ENCODE measurements at places on chromosomes 2 and 18. TPM values are rescaled to one million over a fixed set of nuclear protein-coding genes. Genes with fewer than 3 reads are reported as not detected.

The CXCR4 gene
- 0.65 TPM for total RNA-seq

The SERPINB13 gene
- not detected for total RNA-seq

The XDH gene
- total RNA-seq: 1.8 TPM

The LAMA1 gene
- 0.06 TPM for total RNA-seq

The CRIM1 gene
- total RNA-seq: 104 TPM

The TMEM247 gene
- not detected for total RNA-seq

The ARHGEF4 gene
- total RNA-seq: 6.4 TPM

The RGPD4 gene
- total RNA-seq: 0.08 TPM

The L3MBTL4 gene
- not detected for total RNA-seq

The ACP1 gene
- 199 TPM for total RNA-seq

The UGT1A8 gene
- total RNA-seq: not detected

The RNF144A gene
- 7.6 TPM for total RNA-seq

The ALKAL2 gene
- total RNA-seq: not detected

The ICA1L gene
- 2.1 TPM for total RNA-seq

The LDAH gene
- total RNA-seq: 15.3 TPM

The KIAA2012 gene
- total RNA-seq: not detected

The UNC80 gene
- total RNA-seq: not detected

The LINC00305 gene
- not detected for total RNA-seq

The GPR155 gene
- total RNA-seq: 0.72 TPM

The RAPGEF4 gene
- 0.12 TPM for total RNA-seq

The C1GALT1C1L gene
- total RNA-seq: 2.5 TPM

The ADD2 gene
- 21.1 TPM for total RNA-seq

The CAPN14 gene
- not detected for total RNA-seq

The RAB6C gene
- not detected for total RNA-seq

The SP140L gene
- total RNA-seq: 3.5 TPM

The IL1F10 gene
- total RNA-seq: not detected

The CIAO1 gene
- total RNA-seq: 89.5 TPM

The NEMP2 gene
- 7.1 TPM for total RNA-seq

The FAM228A gene
- total RNA-seq: not detected

The SLC30A3 gene
- total RNA-seq: 3.8 TPM

The CREG2 gene
- total RNA-seq: 10.0 TPM

The ATRAID gene
- total RNA-seq: 224 TPM

The FEZ2 gene
- 49.0 TPM for total RNA-seq

The UGT1A3 gene
- 0.13 TPM for total RNA-seq

The CD8B2 gene
- not detected for total RNA-seq

The CPLX4 gene
- not detected for total RNA-seq

The ZNF516 gene
- 2.6 TPM for total RNA-seq

The NT5DC4 gene
- not detected for total RNA-seq

The ITPRIPL1 gene
- not detected for total RNA-seq

The KCNF1 gene
- total RNA-seq: 24.5 TPM

The DSC2 gene
- 1.3 TPM for total RNA-seq

The DSG2 gene
- 58.5 TPM for total RNA-seq

The BOLA3 gene
- 149 TPM for total RNA-seq

The HOXD11 gene
- 7.8 TPM for total RNA-seq

The GREB1L gene
- total RNA-seq: 0.95 TPM

The UGT1A10 gene
- total RNA-seq: not detected

The REG1A gene
- not detected for total RNA-seq

The C2orf80 gene
- total RNA-seq: not detected

The DHRS9 gene
- 3.1 TPM for total RNA-seq

The FTCDNL1 gene
- total RNA-seq: 1.8 TPM

The MGAT4A gene
- total RNA-seq: 1.6 TPM

The PASK gene
- total RNA-seq: 6.3 TPM

The RIT2 gene
- not detected for total RNA-seq

The NGEF gene
- total RNA-seq: 16.5 TPM

The SPEG gene
- 5.2 TPM for total RNA-seq

The LCT gene
- 0.03 TPM for total RNA-seq

The RTKN gene
- total RNA-seq: 29.5 TPM

The NOP58 gene
- total RNA-seq: 112 TPM
